ENCODE measurements at places on chromosomes 1 and 21.

DNA sequence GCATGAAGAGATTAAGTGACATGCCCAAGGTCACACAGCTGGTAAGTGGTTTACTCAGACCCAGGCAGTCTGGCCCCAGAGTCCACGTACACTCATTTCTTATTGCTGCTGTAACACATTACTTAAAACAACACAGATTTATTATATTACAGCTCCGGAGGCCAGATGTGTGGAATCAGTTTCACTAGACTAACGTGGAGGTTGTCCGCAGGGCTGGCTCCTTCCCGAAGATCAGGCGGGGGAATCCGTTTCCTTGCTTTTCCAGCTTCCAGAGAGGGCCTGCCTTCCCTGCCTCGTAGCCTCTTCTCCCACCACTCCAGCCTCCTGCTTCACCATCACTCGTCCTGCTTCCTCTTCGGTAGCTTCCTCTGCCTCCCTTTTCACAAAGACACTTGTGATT, 81.2 kb downstream of the KCNN3 start:
- no peak for DNase-seq

DNA sequence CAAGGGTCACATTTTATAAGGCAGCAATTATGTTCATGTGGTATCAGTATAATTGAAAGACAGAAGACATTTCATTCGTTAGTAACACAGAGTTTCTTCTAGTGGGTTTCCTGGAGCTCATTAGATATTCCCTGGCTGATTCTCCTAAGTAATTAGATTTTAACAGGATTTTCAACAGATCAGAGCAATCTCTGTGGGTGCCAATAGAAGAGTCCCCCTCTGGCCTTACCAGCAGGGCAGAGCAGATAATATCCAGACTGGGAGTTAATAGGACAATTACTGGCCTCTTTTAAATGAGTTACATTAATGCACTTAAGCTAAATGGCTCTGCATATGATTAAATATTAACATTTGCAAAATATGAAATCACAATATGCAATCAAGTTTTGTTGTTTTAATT, 74.2 kb upstream of the FOXD3 start:
- DNase-seq = no peak

GRCh38 chr1:65175171-65176055, 27.4 kb downstream of the AK4 start:
- DNase-seq = no peak

GRCh38 chr1:53769184-53769583, 30.2 kb upstream of the GLIS1 start:
- DNase-seq = no peak

- no peak for DNase-seq
Observed at GRCh38 chr21:27764056-27764455, 797.2 kb upstream of the ADAMTS5 start.

GRCh38 chr1:195867638-195868037, 740.6 kb downstream of the KCNT2 start:
- no peak for DNase-seq

GRCh38 chr1:55726994-55727393, 511.8 kb upstream of the USP24 start:
- no peak for DNase-seq

DNA sequence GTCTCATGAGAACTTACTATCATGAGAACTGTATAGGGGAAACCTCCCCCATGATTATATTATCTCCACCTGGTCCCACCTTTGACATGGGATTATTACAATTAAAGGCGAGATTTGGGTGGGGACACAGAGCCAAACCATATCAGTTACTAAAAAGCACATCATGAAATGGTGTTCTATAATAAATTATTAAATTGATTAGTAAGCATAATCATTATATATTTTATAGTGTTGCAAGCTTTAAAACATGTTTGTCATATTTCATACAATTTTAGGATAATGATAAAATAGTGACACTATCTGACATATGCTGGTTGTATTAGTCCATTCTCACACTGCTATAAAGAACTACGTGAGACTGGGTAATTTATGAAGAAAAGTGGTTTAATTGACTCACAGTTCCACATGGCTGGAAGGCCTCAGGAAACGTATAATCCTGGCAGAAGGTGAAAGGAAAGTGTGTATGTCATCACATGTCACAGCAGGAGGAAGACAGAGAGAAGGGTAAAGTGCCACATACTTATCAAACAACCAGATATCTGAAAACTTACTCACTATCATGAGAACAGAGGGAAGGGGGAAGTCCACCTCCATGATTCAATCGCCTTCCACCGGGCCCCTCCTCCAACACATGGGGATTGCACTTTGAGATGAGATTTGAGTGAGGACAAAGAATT, 539.2 kb upstream of the OLFM3 start:
- no peak for DNase-seq

GRCh38 chr1:55503663-55504305, 288.6 kb upstream of the USP24 start:
- no peak for DNase-seq

- DNase-seq = no peak
Observed at GRCh38 chr1:181855380-181855779, 206.1 kb downstream of the ZNF648 start.

GRCh38 chr1:8516793-8517556, 199.1 kb downstream of the SLC45A1 start:
- DNase-seq = no peak

DNA sequence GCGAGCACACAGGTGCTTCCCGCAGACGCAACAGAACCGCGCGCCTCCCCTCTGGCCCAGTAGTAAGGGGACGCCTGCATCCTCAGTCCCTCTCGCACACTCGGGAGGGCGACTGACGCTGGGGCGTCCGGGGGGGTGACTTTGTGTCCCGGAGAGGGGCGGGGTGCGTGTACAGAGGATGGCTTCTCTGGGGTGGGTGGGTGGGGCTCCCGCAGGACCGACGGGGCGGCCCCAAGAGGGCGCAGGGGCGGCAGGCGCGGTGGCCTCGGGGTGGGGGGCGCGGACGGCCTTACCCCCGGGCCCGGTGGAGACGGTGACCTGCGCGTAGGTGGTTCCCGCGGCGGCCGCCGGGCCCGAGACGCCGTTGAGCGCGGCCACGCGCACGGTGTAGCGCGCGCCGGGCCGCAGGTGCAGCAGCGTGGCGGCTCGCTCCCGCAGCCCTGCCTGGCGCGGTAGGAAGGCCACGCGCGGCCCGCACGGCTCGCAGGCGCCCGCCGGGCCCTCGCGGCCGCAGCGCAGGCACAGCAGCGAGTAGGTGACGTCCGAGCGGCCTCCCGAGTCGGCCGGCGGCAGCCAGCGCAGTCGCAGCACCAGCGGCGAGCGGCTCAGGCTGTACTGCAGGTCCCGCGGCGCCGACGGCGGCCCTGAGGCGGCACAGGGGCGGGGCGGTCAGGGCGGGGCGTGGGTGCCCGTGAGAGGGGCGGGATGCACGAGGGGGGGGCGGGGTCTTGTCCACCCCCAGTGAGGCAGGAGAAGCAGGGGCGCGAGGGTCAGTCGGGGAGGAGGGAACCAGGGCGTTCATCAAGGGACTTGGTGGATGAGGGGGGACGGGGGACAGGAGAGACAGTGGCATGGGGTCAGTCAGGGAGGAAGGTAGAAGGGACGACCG, 12.1 kb downstream of the EPHA10 start:
- DNase-seq = no peak

GRCh38 chr1:15213341-15213821, 33.6 kb upstream of the FHAD1 start:
- no peak for DNase-seq

GRCh38 chr1:99772809-99773208, 6.4 kb upstream of the FRRS1 start:
- DNase-seq = no peak

GRCh38 chr1:161367684-161368400, at the start of gene CFAP126:
Gene CFAP126, minus strand, starts transcription at chr1:161367876. Its CDS starts 8 bp downstream, at chr1:161367868.
- no peak for DNase-seq

DNA sequence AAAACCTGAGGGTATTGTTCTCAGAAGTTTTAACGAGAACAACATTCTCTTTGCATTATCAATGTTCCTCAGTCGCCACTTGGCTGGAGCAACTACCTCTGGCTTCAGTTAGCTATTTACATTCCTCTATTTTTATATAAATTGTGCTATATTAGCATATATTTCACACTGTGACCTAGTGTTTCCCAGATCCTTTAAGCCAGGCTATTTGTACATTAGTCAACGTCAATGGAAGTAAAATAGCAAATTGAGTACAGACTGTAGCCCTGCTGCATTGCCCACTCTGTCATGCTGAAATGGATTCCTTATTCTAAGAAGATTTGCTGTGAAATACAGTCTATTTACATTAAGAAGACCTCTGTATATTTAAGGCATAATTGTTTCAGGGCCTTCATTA, 213.8 kb downstream of the ROR1 start:
- no peak for DNase-seq

DNA sequence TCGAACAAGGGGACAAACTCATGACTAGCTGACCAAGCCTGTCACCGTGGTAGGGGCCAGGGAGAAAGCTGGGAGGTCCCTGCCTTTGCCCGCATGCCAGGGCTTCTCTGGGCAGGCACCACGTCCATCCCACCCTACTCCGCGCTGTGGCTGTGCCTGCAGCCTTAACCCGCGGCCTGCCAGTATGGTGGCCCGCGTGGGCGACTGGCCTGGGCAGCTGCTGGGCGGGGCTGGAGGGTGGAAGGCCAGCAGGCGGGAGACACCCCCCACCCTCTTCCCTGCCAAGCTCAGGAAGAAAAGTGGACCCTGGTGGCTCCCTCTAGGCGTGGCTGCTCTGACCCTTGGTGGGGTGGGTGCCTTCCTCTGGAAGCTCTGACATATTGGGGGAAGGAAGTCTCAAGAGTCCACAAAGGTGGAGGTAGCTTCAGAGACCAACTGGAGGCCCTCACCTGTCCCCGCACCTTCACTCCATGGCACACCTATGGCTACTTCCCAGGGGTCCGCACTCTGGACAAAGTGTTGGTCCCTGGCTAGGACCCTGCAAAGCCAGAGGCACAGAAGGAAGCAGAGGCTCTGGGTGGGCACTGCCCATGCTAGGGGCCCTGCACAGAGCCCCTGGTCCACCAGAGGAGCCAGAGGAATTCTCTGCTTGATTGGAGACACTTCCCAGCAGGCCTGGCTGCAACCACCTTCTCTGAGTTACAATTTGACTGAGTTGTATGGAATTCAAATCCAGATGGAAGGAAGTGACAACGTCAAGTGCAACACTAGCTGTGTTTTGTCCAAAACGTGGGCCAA, 3.3 kb upstream of the SKI start:
- no peak for DNase-seq

GRCh38 chr1:205858141-205858961, 8.4 kb upstream of the PM20D1 start:
- DNase-seq = no peak

- DNase-seq = no peak
Observed at GRCh38 chr1:75668813-75669212, 55.7 kb upstream of the ACADM start.

DNA sequence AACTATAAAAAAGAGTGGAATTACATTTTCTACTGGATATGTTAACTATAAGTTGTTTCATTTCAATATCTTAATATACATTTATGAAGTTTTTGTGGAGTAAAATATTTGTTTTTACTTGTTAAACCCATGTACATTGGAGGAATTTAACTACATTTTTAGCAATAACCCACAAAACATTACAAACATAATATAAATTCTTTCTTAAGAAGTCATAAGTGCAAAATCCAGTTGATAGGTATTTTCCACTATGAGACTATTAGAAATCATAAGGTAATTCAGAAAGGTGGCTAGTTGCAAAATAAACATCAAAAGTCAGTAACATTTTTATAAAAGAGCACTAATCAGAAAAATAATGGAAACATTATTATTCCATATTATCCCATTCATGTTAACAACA, 73.9 kb upstream of the RRP15 start:
- no peak for DNase-seq

- no peak for DNase-seq
Observed at GRCh38 chr1:15485636-15486035, 9.7 kb downstream of the CELA2B start.

GRCh38 chr1:151510957-151511635, at the start of gene CGN:
Gene CGN, plus strand, starts transcription at chr1:151511387. Its CDS starts 7,133 bp downstream, at chr1:151518520.
- DNase-seq = peak; percentile 81

- DNase-seq = no peak
Observed at GRCh38 chr21:41759926-41760325, 6.9 kb downstream of the RIPK4 start.

GRCh38 chr21:34336245-34336644, 27.6 kb upstream of the KCNE2 start:
- no peak for DNase-seq

DNA sequence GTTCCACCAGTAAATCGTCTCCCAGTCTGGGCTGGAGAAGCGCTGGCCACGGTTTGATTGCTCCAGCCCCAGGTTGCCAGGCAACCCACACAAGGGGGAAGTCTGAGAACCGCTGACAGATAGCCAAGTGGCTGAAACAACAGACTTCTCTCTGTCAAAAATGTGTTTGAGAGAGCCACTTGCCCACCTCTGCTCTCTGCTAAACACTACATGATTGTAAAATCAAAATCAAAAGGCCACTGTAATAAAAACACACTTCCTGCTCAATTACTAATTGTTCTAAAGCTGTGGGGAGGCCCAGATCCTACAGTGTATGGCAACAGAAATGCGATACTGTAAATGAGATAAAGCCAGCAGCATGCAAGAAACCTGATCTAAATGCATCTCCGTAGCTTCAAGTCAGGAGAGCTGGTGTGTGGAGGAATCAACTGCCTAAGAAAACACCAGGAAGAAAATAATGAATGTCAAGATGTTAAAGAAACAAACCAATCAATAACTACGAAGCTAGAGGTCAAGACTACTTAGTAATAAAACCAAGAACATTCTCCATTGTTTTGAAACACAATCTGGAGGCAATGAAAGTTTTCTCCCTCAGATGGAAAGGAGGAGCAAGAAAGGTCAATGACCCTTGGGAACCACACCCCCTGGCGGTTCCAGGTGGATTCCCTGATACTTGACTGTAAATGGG, 121.2 kb downstream of the SLC45A1 start:
- DNase-seq = no peak

GRCh38 chr1:107142140-107142542, 1.3 kb downstream of the NTNG1 start:
- DNase-seq = no peak
